ENCODE measurements at places on chromosomes 2 and 18. TPM values are rescaled to one million over a fixed set of nuclear protein-coding genes. Genes with fewer than 3 reads are reported as not detected.

Gene BOLA3
- total RNA-seq, result 75.8 TPM

Gene UGT1A9
- total RNA-seq, result 0.16 TPM

Gene CGREF1
- total RNA-seq, result 2.5 TPM

Gene GLI2
- 25.5 TPM for total RNA-seq

Gene STARD6
- total RNA-seq, result not detected

Gene DNAH7
- total RNA-seq, result not detected

Gene MIB1
- 19.1 TPM for total RNA-seq

Gene UGT1A4
- total RNA-seq, result not detected

Gene BUB1
- 5.5 TPM for total RNA-seq

Gene KIAA2012
- total RNA-seq, result not detected

Gene VWC2L
- total RNA-seq, result not detected

Gene ANKRD39
- total RNA-seq, result 34.7 TPM

Gene SNTG2
- not detected for total RNA-seq

Measured in mesangial cell (primary cell).